Fibroblast of villous mesenchyme (primary cell): ENCODE measurements at places on chromosomes 16 and 17.
A peak's percentile ranks its signal among the peaks of the same experiment; 100 is the strongest.

- peak; percentile 48 for DNase-seq
Observed at GRCh38 chr16:30005341-30006094, 5.3 kb downstream of the DOC2A start.

DNA sequence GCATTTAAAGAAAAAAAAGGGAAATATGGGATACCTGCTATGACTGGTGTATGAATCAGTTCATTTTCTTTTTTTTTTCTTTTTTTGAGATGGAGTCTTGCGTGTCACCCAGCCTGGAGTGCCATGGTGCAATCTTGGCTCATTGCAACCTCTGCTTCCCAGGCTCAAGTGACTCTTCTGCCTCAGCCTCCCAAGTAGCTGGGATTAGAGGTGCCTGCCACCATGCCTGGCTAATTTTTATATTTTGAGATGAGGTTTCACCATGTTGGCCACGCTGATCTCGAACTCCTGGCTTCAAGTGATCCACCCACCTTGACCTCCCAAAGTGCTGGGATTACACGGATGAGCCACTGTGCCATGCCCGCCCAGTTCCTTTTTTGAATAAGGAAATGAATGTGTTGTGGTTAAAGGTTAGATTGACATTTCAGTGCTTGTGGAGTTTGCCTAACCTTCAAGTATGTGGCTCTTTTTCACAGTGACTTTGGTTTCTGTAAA, 7.7 kb downstream of the HAPSTR1 start:
- DNase-seq, result no peak

DNA sequence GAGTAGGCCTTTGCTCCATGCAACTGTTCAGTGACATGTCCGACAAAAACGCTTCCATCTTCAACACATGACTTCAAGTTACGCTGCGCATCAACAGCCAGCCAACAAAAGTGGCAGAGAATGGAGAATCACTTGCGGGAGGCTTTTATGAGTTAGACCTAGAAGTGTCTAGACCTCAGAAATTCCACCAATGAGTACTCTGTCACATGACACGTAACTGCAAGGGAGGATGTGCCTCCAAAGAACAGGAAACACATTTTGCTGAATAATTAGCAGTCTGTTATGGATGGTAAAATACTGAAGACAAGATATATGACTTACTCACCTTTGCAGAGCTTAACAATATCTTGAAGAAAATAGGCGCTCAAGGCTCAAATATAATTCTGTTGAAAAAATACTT, 62.1 kb downstream of the MYO1D start:
- DNase-seq, result no peak

DNA sequence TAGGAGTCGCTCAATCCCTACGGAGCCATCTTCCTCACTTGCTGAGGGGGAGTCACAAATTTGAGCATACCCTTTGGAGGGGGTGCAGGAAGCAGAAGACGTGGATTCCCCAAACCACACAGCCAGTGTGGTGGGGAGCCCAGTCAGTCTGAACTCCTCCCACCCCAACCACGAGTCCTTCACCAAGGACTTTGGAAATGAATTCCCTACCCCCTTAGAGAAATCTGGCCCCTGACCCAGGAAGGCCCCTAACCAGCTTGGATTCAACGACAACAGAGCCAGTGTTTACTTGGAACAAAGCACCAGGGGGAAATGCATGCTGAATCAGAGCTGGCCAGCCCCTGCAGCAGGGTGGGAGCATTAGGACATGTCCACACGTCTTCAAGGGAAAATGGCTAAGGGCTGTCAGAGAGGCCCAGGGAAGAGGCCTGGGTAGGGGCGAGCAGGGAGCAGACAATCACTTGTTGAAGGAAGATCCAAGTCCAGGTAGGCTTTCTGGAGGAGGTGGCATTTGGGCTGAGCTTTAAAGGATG, 5.5 kb upstream of the TMEM92 start:
- peak; percentile 21 for DNase-seq

- DNase-seq, result peak; percentile 98
Observed at GRCh38 chr16:424033-424622, 1.3 kb upstream of the RAB11FIP3 start.

DNA sequence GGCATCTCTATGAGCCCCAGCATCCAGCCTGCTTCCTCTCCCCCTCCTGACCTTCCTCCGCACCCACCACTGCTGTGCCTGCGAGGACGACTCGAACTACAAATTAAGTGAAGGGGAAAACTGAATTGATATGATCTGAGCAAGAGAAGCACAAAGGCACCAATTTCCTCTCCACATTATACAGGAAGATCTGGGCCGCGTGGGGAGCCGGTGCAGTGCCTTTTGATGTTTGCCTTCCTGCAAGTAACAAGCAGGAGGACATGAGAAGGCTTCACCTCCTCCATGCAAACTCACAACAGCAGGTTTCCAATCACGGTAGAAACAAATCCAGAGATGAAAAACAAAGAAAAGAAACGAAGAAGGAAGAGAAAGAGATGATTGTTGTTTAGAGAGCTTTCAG, 57.8 kb upstream of the MMP2 start:
- DNase-seq, result no peak

DNA sequence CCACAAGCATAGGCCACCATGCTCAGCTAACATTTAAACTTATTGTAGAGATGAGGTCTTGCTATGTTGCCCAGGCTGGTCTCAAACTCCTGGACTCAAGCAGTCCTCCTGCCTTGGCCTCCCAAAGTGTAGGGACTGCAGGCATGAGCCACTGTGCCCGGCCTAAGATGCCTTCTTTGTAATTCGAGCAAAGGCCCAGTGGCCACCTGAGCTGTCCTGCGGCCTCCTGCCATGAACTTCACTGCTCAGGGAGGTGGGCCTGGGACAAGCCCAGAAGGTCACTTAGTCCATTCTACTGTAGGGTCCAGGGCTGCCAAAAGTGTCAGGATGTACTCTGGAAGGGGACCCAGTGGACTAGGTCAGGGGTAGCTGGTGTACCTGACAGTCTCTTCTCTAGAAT, 30.5 kb downstream of the DHX38 start:
- no peak for DNase-seq

DNA sequence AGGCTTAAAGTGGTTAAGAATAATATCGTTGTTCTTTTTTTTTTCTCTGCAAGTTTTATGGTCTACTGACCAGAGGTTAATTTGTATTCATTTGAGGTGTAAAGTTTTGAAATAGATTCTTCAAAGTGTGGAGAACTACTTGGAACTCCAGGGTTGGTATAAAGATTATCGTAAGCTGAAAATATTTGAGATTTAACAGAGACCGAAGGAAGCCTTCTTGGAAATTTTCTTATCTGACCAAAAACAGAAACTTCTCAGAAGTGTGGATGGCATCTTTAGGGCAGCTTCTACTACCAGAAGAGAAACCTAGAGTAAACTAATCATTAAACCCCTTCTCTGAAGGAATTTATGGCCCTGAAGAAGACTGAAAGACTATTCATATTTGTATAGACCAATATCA, 206.8 kb upstream of the MON1B start:
- no peak for DNase-seq

DNA sequence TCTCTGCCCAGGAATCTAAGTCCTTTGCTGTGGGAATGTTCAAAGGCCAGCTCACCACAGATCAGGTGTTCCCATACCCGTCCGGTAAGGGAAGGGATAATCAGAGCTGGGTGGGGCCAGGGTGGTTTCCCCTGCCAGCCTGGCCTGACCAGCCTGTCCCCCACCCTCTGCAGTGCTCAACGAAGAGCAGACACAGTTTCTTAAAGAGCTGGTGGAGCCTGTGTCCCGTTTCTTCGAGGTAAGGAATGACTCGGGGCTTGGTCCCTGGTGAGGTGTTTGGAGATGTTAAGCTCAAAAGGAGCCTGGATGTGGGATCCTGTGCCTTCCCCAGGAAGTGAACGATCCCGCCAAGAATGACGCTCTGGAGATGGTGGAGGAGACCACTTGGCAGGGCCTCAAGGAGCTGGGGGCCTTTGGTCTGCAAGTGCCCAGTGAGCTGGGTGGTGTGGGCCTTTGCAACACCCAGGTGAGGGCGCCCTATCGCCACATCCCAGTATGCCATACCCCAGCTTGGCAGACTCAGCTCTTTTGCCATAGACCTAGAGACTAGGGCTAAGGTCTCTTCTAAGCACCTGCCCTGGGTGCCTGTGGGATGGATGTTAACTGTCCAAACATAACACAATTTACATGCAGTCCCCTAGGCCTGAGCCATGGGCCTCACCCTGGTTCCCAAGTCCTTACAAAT, 997 bp downstream of the ACADVL start:
- peak; percentile 69 for DNase-seq

DNA sequence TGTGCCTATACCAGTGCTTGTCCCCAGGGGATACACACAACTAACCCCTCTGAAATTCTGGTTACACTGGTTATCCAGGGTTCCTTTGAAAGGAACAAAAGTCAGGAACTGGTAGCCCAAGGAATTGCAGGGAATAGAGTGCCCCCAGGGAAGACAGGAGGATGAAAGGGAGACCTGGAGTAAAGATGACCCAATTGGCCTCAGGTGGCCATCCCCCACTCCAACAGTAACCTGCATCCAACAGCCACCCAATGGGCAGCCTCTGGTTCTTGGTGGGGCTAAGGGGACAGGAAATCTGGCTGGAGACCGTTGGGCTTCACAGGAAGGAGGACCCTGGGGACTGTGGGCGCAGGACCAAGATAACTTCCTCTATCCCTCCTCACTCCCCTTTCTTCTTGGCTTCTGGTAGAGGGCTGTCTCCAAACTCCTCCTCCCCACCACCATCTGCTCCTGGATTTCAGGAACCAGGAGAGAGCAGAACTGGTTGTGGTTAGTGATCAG, 826 bp upstream of the MPO start:
- DNase-seq, result no peak
